Spleen (tissue), 13 donors: ENCODE measurements at places on chromosomes 7 and 10. TPM values are rescaled to one million over a fixed set of nuclear protein-coding genes. Genes with fewer than 3 reads are reported as not detected.

KEL gene
- total RNA-seq: 4.1 TPM

PLAU gene
- 73.7 TPM for total RNA-seq

ATG9B gene
- 1.6 TPM for total RNA-seq

LIMK1 gene
- total RNA-seq: 33.1 TPM

PLXDC2 gene
- total RNA-seq: 23.7 TPM

AS3MT gene
- 7.6 TPM for total RNA-seq

COL26A1 gene
- total RNA-seq: not detected

RBM33 gene
- total RNA-seq: 109 TPM

TAC1 gene
- 43.4 TPM for total RNA-seq

CLCN1 gene
- total RNA-seq: not detected

ADAM12 gene
- total RNA-seq: 0.51 TPM

STEAP1 gene
- 4.4 TPM for total RNA-seq

CDC14C gene
- not detected for total RNA-seq

ITPRID1 gene
- not detected for total RNA-seq

GRCh38 chr10:79404231-79404609, 41.2 kb downstream of the ZCCHC24 start:
- H3K27me3 ChIP-seq: no peaks in the 10 kb centered on the region
- no peak overlapping the region for H3K4me3 ChIP-seq
- peak overlapping the region; percentile 88 for H3K27ac ChIP-seq
- no peaks in the 10 kb centered on the region for H3K36me3 ChIP-seq

- H3K4me3 ChIP-seq: no peak overlapping the region
- no peak for DNase-seq
- H3K27ac ChIP-seq: no peak overlapping the region
These were observed 3.6 kb upstream of the EPHB6 start for GRCh38 chr7:142851269-142851668.

GRCh38 chr10:71745664-71746250, 26.2 kb upstream of the C10orf105 start:
- H3K36me3 ChIP-seq: peaks cover 6% of the 10 kb centered on the region
- peak overlapping the region; percentile 98 for H3K27ac ChIP-seq
- H3K4me1 ChIP-seq: peaks cover 97% of the 10 kb centered on the region
- H3K27me3 ChIP-seq: no peaks in the 10 kb centered on the region
- no peak overlapping the region for H3K4me3 ChIP-seq

- H3K27ac ChIP-seq: peak overlapping the region; percentile 42
- H3K4me1 ChIP-seq: no peaks in the 10 kb centered on the region
- H3K27me3 ChIP-seq: no peaks in the 10 kb centered on the region
- H3K36me3 ChIP-seq: no peaks in the 10 kb centered on the region
These were observed 145.6 kb upstream of the ZNF32 start for GRCh38 chr10:43794181-43794815.

DNA sequence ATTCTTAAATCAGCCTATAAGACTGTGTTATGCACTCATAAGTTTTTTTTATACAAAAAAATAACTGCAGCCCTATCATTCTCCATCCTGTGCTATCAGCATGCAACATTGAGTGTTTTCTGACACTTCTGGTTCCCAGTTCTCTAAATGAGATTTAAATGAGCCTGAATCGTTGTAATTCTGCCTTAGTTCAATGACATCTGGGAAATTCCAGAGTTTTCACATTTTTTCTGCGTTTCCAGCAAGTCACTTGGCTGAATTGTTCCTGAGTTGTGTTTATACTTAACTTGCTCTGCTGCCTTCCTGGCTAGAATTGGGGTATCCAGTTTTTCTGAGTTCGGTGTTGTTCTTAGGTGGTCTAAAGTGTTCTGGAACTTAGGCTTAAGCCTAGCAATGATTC, 636.1 kb upstream of the FZD8 start:
- no peak overlapping the region for H3K4me3 ChIP-seq
- no peaks in the 10 kb centered on the region for H3K36me3 ChIP-seq
- no peak for DNase-seq
- no peaks in the 10 kb centered on the region for H3K27me3 ChIP-seq
- no peak overlapping the region for H3K27ac ChIP-seq
- no peaks in the 10 kb centered on the region for H3K4me1 ChIP-seq

GRCh38 chr7:143410521-143411004, 1.9 kb upstream of the EPHA1 start:
- H3K27ac ChIP-seq: peak overlapping the region; percentile 77
- no peaks in the 10 kb centered on the region for H3K36me3 ChIP-seq
- no peak for DNase-seq
- peaks cover 24% of the 10 kb centered on the region for H3K4me1 ChIP-seq
- no peaks in the 10 kb centered on the region for H3K27me3 ChIP-seq

- H3K27me3 ChIP-seq: no peaks in the 10 kb centered on the region
- H3K36me3 ChIP-seq: no peaks in the 10 kb centered on the region
- H3K27ac ChIP-seq: no peak overlapping the region
- no peak overlapping the region for H3K4me3 ChIP-seq
These were observed 8.2 kb upstream of the STARD3NL start for GRCh38 chr7:38169847-38170246.

GRCh38 chr10:4549139-4549653, 276.8 kb upstream of the AKR1E2 start:
- H3K4me1 ChIP-seq: no peaks in the 10 kb centered on the region
- no peaks in the 10 kb centered on the region for H3K27me3 ChIP-seq

DNA sequence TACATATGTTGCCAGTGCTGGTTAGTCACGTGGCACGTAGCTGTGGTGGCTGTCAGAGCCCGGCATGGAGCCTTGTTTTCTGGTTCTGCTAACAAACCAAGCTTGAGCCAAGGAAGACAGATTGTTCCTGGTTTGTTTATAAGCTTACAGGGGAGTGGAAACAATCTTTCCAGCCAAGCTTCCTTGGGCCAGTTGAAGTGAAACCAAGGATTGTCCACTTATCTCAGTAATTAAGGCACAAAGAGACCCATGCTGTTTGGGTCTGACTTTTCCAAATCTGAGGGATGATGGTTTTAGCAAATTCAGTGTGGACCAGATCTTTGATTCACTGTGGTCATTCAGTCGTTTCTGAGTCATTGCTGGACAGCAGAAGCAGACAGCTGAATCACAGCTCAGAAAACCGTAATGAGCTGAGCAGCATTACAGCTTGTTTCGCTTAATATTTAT, 297.3 kb upstream of the COBL start:
- H3K27me3 ChIP-seq: no peaks in the 10 kb centered on the region
- no peak overlapping the region for H3K27ac ChIP-seq
- H3K4me3 ChIP-seq: no peak overlapping the region
- no peaks in the 10 kb centered on the region for H3K4me1 ChIP-seq

DNA sequence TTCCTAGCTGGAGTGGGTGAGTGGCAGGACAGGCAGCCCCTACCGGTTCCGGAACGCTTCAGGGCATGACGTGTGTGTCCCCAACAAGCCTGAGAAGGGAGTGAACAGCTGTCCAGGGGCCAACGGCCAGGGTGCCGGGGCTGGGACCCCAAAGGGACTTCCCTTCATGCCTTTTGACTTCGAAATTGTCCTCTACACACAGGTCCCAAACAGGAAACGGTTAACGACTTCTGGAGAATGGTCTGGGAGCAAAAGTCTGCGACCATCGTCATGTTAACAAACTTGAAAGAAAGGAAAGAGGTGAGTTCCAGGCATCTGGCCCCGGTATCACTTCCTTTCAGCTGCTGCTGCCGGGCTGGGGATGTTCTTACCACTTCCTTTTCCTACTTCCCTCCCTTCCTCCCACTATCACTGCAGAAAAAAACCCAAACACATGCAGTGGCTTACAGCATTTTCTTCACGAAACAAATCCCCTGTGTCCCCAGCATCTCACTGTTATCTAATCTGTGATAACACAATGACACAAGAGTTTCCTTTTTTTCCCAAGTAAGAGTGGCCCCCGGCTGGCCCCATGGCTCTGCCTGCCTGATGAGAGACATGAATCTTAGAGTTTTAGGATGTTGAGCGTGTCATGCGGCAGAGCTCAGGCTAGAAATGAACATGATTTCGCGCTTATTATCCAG, 63.2 kb downstream of the MKI67 start:
- peak overlapping the region; percentile 35 for H3K4me3 ChIP-seq
- no peaks in the 10 kb centered on the region for H3K27me3 ChIP-seq
- peaks cover 68% of the 10 kb centered on the region for H3K36me3 ChIP-seq
- peak overlapping the region; percentile 95 for H3K27ac ChIP-seq
- DNase-seq: peak; percentile 90

DNA sequence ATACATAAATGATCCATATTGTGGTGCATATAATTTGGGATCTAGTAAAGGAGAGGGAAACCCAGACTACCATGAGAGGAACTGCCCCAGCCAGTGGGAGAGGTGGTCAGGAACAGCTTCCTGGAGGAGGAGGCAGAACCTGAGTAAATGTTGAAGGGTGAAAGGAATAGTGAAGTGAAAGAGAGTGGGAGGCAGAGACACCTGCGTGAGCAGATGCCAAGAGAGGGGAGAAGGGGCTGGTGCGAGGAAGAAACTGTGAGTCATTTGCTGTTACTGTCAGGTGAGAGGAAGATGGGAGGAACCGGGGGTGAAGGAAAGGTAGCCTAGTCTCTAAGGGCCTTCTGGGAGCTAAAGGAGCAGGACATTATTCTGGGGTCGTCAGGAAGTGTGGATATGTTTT, 294.8 kb downstream of the GRID1 start:
- H3K4me1 ChIP-seq: no peaks in the 10 kb centered on the region

- H3K4me3 ChIP-seq: no peak overlapping the region
- no peaks in the 10 kb centered on the region for H3K27me3 ChIP-seq
- H3K4me1 ChIP-seq: no peaks in the 10 kb centered on the region
- H3K27ac ChIP-seq: no peak overlapping the region
- DNase-seq: peak; percentile 46
- peaks cover 7% of the 10 kb centered on the region for H3K36me3 ChIP-seq
These were observed 34.5 kb downstream of the CRHR2 start for GRCh38 chr7:30647589-30648364.

GRCh38 chr7:14899030-14899429, 3.5 kb downstream of the DGKB start:
- no peak for DNase-seq
- H3K4me3 ChIP-seq: no peak overlapping the region
- no peaks in the 10 kb centered on the region for H3K36me3 ChIP-seq
- H3K4me1 ChIP-seq: no peaks in the 10 kb centered on the region

- H3K4me1 ChIP-seq: no peaks in the 10 kb centered on the region
- no peaks in the 10 kb centered on the region for H3K36me3 ChIP-seq
- H3K27ac ChIP-seq: no peak overlapping the region
- no peak for DNase-seq
These were observed 124.7 kb upstream of the CTBP2 start for GRCh38 chr10:125284875-125285597.

- no peak for DNase-seq
- no peak overlapping the region for H3K27ac ChIP-seq
- H3K27me3 ChIP-seq: no peaks in the 10 kb centered on the region
- no peaks in the 10 kb centered on the region for H3K36me3 ChIP-seq
These were observed 65.9 kb upstream of the HECTD2 start for GRCh38 chr10:91344117-91344856.

GRCh38 chr7:29296421-29296820, 101.8 kb downstream of the CHN2 start:
- no peak overlapping the region for H3K27ac ChIP-seq
- DNase-seq: no peak
- H3K4me3 ChIP-seq: no peak overlapping the region

DNA sequence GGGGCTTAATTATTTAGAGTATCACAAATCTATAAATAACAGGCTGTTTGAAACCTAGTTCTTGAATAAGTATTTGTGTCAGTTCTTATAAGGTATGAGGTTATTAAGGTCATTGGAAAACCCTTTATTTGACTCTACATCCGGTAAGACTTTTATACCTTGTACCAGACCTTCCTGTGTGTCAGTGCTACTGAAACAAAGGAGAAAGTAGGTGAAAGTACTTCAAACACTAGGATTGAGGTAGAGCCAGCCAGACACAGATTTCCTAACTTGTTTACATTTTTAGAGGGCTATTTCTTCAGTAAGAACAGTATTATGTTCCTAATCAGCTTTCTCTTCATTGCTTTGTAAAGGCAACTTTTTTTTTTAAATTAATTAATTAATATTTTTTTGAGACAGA, 93.9 kb downstream of the ZNRF2 start:
- no peak for DNase-seq
- no peak overlapping the region for H3K27ac ChIP-seq
- H3K4me3 ChIP-seq: no peak overlapping the region
- no peaks in the 10 kb centered on the region for H3K4me1 ChIP-seq
- H3K27me3 ChIP-seq: no peaks in the 10 kb centered on the region

GRCh38 chr7:36904101-36904500, 179.8 kb upstream of the AOAH start:
- H3K4me1 ChIP-seq: peaks cover 5% of the 10 kb centered on the region
- no peak overlapping the region for H3K27ac ChIP-seq
- peaks cover 44% of the 10 kb centered on the region for H3K36me3 ChIP-seq

DNA sequence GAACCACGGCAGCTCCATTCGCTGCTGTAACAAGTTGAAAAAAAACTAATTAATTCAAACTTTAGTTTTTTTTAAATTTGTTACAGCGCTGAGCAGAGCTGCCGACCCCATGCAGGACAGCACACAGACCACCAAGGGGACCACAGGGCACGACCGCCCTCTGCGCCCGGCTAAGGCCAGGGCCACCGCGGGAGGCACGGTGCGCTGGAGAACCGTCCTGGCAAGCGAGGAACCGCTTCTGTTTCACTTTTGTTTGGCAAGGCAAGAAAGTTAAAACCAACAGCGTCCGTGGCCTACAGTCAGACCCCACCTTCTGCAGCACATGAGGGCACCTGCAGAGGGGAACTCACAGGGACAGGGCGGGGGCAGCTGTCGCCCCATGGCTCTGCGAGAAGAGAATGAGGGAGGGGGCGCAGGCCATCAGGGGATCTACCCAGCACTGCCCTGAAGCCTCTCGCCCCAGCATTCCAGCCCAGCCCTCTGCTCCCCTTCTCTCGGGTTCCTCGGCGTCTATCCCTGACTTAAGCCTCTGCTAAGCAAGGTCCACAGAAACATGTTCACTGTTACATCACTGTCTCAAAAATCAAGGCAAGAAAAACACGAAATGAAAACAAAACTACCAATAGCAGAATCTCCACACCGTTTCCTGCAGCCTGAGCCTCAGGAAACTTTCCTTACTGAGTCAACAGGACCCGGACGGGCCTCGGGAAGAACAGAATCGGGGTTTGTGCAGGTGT, 204.4 kb downstream of the DIP2C start:
- H3K36me3 ChIP-seq: no peaks in the 10 kb centered on the region
- no peaks in the 10 kb centered on the region for H3K27me3 ChIP-seq
- peak overlapping the region; percentile 72 for H3K27ac ChIP-seq
- H3K4me3 ChIP-seq: peak overlapping the region; percentile 46
- DNase-seq: peak; percentile 76

DNA sequence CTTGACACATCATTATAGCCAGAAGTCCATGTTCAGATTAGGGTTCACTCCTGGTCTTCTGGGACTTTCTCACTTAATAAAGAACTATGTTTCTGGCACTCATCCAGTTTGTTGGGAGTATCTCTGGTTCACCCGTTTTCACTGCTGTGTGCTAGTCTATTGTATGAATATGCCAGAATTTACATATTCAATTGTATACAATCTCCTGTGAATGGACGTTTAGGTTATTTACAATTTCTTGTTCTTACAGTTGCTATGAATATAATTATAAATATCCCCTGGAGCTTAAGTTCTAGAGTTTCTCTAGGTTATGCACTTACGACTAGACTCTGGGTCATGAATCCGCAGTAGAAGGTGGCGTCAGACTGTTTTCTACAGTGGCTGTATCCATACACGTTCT, 20.0 kb upstream of the RBM33 start:
- H3K4me3 ChIP-seq: no peak overlapping the region
- no peaks in the 10 kb centered on the region for H3K27me3 ChIP-seq
- H3K4me1 ChIP-seq: no peaks in the 10 kb centered on the region
- no peaks in the 10 kb centered on the region for H3K36me3 ChIP-seq
- no peak for DNase-seq
- H3K27ac ChIP-seq: no peak overlapping the region

- no peak overlapping the region for H3K27ac ChIP-seq
- no peaks in the 10 kb centered on the region for H3K27me3 ChIP-seq
- DNase-seq: no peak
These were observed 59.7 kb downstream of the PHYHIPL start for GRCh38 chr10:59236064-59236697.
